Astrocyte of the hippocampus (primary cell): ENCODE measurements at places on chromosomes 7 and 10.

DNA sequence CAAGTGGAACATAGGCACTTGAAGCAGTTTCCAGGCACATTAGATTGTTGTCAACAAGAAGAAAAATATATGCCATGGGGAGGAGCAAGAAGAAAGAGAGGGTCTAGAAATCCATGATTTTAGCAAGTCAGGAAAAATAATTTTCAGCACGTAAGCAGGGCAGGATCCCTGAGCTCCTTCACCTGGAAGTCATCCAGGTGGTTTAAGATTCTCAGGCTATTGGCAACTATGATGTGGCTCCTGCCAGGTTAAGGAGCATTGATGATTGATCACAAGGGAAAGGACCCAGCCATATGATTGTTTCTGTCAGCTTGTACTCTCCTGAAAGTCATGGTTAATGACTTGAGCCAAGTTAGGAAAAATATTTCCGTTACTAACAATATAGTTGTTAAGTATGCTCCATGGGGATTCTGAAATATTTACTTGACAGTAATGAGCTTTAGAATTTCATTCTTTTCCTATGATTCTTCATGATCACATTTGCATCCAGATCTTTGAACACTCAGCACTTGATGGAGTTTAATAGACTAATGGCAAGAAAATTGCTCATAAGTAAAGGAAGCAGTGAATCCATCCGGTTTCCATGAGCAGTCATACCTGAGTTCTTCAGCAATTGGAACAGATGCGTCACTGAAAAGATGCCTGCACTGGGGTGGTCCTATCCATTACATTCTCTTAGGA, 209.1 kb downstream of the BICC1 start:
- DNase-seq, result peak; percentile 24

GRCh38 chr10:27660711-27661110, 84.9 kb downstream of the MKX start:
- DNase-seq, result no peak

DNA sequence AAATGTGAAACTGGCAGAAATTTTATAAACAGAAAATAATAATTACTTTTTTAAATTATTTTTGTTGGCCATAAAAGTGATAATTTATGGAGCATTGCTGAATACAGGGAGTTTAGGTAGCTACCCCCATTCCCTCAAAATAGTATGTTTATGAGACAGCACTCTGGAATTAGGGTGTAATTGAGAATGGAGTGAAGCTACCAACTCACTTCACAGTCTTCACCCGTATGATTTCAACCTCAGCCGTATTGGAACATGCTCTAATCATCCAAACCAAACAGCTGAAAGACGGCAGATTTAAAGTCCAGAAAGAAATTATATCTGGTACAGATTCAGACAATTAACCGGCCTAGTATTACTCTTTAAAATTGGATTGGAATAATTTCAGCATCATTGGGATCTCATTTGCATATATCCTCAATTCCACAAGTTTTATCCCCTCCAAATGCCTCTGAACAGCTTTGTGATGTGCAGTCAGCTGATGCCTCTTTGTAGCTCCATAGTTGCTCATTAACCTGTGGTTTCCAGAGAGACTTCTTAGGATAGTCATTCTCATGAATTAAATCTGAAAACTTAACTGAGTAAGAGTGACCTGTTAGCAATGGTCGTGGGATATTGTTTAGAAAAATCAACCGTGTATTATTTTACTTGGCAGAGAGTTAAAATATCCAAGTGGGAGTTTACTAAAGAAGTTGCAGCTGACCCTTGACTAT, 59.1 kb upstream of the GJD4 start:
- peak; percentile 45 for DNase-seq

GRCh38 chr7:123748734-123749536, at the start of gene WASL:
Gene WASL, minus strand, starts transcription at chr7:123749003. Its CDS starts 269 bp downstream, at chr7:123748734.
- DNase-seq, result peak; percentile 97

DNA sequence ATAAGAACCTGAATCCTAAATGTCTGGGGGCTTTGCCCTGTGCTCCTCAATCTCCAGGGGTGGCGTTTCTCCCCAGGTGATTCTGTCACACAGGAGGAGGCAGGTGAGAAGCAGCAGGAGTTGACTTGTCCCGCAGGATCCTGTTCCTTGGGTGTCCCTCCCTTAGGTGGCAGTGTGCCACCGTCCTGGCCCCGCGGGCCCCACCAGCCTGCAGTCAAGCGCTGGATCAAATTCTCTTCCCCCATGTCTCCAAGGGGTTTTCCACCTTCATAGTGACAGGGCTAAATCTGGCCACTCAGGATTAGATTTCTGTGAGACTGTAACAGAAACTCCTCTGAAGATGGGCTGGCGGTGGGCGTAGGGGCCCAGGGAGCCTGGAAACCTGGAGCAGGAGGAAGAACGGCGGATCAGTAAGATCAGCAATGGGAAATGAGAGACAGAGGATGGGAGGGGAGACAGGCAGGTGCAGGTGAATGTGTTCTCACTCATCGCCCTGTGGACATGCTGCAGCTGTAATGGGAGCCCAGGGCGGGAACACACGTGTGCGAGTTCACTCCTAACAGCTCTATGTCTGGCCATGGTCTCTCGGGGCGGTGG, 329.2 kb upstream of the COBL start:
- DNase-seq, result no peak

DNA sequence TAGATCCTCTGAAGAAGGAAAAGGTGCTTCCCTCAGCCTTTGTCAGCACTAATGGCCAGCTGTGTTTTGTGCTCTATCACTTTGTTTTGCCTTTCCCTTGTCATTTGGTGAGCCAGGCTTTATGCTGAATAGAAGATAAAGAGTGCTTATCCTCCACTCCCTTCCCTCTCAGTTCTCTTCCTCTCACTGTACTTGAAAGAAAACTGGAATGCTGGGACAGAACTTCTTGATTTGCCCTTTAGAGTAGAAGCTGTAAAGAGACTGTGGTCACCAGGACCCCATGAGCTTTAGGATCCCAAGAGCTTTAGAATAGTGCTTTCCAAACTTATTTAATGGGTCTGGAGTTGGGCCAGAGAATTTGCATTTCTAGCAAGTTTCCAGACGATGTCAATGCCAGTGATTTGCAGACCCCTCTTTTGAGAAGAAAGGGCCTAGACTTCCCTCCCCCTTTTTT, 81.4 kb downstream of the LRRC4 start:
- DNase-seq, result no peak

DNA sequence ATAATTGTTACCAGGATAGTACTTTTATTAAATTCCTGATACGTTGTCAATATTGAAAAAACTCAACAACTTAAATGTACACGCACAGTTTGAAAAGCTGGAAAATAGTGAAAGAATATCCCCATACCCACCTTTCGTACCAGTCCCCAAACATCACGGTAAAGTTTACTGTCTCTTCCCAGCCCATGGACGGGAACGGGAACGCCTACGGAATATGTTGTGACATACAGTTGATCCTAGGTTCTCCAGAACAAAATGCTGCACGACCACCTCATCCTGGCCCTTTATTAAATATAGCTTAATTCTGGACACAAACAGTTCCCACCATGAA, 527 bp upstream of the BCAP29 start:
- no peak for DNase-seq

DNA sequence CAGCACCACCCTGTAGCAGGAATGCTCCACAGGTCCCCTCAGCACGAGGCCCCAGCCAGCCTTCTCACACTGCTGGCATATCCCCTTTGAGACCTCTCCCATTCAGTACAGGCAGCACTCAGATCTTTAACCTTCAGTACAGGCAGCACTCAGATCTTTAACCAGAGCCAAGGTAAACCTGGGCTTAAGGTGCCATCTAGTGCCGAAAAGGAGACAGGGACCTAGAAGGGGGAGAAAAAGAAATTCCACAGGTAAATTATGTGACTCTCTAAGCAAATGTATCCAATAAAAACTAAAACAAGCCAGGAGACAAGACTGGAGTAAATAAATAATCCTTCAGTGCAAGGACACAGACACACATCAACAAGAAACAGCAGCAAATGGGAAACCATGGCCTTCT, 358.6 kb downstream of the PTPRN2 start:
- no peak for DNase-seq

DNA sequence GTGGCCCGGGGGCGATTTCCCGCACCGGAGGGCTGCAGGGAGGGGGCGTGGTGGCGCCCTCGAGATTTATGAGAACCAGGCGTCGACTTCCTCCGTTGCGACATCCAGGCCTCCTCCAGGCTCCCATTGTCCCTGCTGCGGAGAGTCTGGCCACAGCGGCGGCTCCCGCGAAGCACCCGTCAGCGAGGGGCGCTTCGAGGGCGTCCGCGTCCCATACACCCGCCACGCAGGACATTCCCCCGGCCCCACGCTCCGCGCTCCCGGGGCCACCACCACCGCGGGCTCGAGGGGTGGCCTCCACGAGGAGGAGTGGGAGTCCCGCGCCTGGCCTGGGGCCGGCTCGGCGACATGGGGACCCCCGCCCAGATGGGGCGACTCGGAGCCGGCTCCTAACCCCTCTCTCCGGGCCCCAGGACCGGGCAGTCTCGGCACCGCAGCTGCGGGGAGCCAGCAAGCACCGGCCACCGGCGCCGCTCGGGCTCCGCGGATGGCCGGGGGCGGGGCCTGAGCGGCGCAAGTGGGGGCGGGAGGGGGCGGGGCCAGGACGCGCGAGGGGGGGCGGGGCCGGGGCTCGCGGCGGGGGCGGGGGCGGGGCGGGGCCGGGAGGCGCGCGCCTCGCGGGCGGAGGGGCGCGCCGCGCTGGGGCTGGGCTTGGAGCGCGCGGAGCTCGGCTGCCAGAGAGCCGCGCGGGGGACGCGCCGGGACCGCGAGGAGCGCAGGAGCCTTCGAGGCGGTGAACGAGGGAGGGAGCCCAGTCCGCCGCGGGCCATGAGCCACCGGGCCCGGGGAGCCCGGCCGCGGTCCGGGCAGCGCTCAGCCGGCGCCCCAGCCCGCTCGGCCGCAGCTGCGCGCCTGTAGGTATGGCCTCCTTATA, at the start of gene SH2B2:
SH2B2 (plus strand) TSS at position 632 of the 874 bp plus-strand sequence. CDS start 13,683 bp downstream, outside the sequence.
- peak; percentile 81 for DNase-seq

- DNase-seq, result no peak
Measured at GRCh38 chr7:29486191-29486700, 77.4 kb upstream of the PRR15 start.

- DNase-seq, result no peak
Measured at GRCh38 chr7:97694355-97694754, 37.5 kb upstream of the TAC1 start.

DNA sequence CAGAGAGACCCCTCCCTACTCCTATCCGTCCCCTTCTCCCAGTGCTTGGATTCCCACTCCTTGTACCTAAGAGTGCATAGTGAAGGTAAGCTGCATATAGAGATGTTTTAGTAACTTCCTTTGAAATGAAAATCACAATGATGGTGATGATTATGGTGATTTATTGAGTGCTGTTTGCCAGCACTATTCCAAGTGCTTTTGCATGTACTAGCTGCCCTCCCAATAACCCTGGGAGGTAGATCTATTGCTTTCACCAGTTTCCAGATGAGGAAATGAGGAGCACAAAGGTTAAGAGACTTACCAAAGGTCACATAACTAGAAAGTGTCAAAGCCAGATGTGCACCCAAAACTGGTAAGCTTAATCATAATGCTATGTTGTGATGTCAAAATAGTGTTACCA, 80.4 kb upstream of the NEUROD6 start:
- no peak for DNase-seq

GRCh38 chr7:124618871-124619270, 146.7 kb downstream of the GPR37 start:
- no peak for DNase-seq

GRCh38 chr10:63217120-63217605, 84.0 kb downstream of the NRBF2 start:
- DNase-seq, result peak; percentile 57

DNA sequence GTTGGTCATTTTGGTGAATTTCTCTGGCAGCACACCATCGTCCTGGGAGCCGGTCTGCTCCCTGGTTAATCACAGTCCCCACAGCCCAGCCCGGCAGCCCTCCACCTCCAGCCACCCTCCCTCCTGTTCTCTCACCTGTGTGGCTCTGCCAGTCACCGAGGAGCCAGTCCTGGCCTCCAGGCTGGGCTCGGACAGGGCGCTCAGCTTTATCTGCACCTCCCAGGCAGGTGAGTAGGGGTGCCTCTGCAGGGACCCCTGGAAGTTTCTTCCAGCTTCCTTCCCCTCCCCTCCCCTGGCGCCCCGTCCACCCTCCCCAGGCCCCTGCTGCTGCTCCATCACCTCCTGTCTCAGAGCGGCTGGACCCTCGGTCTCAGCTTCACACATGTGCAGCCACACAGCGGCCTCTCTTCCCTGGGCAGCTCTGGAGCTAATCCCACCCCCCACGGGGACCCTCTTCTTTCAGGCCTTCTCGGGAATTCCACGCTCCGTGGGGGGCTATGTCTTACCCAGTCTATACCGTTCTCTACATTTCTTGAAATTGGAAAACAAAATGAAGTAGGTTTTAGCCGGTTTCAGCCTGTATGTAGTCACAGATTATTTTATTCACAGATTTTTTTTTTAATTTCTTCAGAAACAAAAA, 213.9 kb upstream of the PPP2R2D start:
- DNase-seq, result no peak

DNA sequence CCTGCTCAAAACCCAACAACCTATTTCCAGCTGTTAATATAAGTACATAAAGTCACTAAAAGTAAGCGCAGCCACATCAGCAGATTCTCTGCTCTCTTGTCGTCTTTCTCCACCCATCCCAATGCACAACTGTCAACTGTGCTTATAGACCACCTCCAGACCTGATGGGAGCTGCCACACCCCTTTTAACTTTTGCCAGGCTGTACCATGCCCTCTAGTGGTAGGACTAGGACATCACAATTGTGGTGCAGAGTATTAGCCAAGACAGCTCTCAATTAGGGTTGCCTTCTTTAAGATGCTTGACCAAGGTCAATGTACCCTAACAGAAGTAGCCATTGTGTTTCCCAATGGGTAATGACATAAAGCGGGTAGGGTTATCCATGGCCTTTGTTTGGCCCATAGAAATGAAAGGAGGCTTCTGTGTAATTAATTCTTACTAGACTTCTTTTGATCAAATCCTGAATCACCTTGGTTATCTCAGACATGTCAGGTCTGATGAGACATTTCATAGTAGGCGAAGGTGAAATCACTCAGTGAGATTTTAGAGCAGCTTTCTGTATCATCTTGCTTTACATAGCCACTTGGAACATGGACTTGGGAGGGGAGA, 68.1 kb downstream of the SCRN1 start:
- DNase-seq, result peak; percentile 79

DNA sequence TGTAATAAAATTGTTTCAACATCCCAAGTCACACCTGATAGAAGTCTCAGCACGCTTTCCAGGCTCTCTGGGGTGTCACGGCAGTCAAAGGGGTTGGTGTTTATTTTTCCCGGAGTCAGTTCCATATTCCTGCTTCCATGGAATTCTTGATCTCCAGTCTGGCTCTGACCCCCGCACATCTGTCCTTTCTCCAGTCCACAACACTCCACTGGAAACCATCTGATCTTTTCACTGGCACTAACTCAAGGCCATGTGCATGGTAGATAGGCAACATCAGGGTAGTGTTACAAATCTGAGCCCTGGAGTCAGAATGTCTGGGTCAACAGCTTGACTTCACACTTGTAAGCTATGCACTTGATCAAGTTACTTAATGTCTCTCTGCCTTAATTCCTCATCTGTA, 176.2 kb downstream of the WDR11 start:
- DNase-seq, result no peak
